ENCODE measurements at places on chromosomes 5 and 9.

DNA sequence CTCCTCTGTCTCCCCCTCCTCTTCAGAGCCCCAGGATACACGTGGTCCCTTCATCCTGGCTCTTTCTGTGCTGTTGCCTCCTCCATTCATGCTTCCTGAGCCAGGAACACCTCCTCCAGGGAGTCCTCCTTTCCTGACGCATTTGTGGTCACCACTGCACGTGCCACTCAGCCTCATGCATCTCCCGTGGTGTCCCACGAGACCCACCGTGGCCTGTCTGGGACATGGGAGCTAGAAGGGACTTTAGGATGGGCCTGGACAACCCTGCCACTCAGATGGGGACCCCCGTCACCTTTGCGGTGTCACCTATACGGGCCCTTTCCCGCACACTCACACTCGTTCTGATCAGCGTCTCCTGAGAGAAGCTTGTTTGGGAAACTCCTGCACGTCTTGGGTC is 6.7 kb downstream of the GLIPR2 start:
- no peak for DNase-seq

- DNase-seq = no peak
Measured at GRCh38 chr9:38053697-38054461, 15.1 kb downstream of the SHB start.

- DNase-seq = no peak
Measured at GRCh38 chr5:84682531-84682930, 297.9 kb upstream of the EDIL3 start.

DNA sequence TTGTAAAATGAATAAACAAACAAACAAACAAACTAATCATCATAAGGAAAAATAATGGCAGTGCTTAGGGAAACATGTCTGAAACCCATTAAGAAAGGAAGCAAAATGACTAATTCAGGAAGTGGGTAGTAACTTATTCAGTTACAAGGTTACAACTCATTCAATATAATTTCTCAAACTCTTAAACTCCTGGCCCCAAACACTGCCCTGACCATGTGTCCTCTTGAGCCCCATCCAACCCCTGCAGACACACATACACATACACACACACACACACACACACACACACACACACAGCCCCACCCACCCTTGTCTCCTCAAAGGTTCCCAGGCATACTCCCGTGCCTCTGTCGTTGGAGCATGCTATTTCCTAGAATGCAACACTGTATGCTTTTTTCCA is 193.9 kb downstream of the SEC61B start:
- DNase-seq = no peak

- DNase-seq = no peak
Measured at GRCh38 chr5:89437450-89438435, 554.8 kb upstream of the MEF2C start.

GRCh38 chr9:29865764-29866313 is 2292.6 kb upstream of the C9orf72 start:
- DNase-seq = no peak

DNA sequence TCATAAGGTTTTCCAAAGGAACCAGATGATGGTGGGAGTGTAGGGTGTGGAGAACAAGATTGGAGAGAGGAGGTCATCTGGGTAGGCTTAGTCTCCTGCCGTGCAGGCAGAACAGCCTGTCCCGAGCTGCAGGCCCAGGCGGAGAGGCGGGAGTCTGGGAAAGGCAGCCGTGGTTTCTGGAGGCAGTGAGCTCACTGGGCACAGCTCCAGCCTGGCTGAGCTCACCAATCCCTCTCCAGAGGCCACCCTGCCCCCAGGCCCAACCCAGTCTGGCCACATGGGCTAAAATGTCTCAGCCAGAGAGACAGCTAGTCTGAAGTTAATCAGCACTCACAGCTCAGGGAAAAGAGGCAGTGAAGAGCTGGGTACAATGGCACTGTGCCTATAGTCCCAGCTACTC is 12.3 kb downstream of the P4HA2 start:
- DNase-seq = no peak

GRCh38 chr9:81499021-81499454 is 190.3 kb downstream of the TLE1 start:
- no peak for DNase-seq

DNA sequence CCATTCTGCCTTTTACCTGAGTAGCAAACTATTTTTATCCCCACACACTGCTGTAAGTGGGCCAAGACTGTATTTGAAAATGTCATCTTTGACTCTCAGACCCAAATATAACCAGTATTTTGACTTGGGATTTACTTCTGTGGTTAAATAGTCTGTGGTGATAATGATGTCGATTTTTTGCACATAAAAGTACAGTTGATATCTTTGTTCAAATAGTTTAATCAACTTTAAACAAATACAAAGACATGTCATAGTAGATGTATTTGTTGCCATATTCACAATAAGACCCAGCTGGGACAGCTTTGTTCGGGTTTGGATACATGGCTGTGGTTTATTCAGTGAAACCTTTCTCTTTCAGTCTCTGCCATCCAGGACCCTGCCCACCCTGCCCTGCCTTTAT is 20.4 kb downstream of the NFX1 start:
- no peak for DNase-seq

DNA sequence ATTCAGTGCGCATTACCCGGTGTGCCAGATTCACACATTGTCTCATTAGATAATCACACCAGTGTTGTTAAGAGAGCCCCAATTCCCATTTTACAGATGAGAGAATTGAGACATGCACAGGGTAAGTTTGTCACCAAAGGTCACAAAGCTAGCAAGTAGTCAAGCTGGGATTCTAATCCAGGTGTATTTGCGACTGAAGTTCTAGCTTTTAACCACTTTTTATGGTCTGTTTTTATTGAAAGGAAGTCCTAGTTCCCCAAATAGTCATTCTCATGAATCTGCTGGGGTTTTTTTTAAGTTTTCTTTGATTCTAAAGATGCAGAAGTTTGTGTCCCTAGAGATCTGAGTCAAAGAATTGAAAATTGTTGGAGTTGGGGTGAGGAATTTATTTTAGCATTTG is 136.5 kb downstream of the DPYSL3 start:
- no peak for DNase-seq

DNA sequence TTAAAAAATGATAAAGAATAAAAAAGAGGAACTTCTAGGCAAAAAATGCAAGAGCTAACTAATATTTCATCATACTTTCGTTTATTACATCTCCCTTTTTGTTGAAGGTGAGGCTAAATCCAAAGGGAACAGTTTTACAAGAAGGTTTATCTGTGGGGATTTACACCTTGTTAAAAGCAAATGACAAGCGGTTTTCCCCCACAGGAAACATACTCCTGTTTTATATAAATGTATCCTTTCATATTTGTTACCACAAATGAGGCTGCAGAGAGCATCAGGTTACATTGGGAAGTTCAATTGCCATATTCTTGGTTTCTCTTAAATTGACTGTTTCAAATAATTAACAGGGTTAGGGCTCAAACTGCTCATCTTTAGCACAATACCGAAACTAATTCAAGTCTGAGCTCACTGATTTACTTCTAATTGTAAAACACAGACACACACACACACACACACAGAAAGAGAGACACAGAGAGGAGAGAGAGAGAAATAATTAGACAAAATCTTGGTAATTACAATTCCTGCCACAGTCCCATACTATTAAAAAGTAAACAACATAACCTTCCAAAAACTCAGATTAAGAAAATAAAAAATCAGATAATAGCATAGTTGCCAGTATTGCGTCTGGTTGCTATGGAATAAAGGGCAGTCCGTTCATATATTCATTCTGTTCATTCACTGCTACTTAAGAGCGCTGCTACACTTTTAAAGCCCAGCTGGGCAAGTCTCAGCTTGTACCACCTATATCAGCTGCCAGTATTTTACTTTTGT is 17.1 kb downstream of the RFX3 start:
- DNase-seq = no peak

Measured in stimulated activated CD4-positive, alpha-beta T cell treated with anti-CD3 and anti-CD28 coated beads, Interleukin-2, amount 100 ng/mL, for 24 hours (primary cell).